ENCODE measurements at places on chromosomes 6 and 20. TPM values are rescaled to one million over a fixed set of nuclear protein-coding genes. Genes with fewer than 3 reads are reported as not detected.

Gene SLC35D3
- not detected for polyA plus RNA-seq

Gene IL20RA
- polyA plus RNA-seq: 2.2 TPM

Gene HLA-G
- 0.24 TPM for polyA plus RNA-seq

Gene WFDC10B
- polyA plus RNA-seq: not detected

Gene BMP2
- polyA plus RNA-seq: 1.1 TPM

GRCh38 chr20:1863296-1863695, 31.9 kb upstream of the SIRPA start:
- no peak for DNase-seq

GRCh38 chr6:129312880-129313279, 397.1 kb downstream of the ARHGAP18 start:
- peak; percentile 34 for DNase-seq

DNA sequence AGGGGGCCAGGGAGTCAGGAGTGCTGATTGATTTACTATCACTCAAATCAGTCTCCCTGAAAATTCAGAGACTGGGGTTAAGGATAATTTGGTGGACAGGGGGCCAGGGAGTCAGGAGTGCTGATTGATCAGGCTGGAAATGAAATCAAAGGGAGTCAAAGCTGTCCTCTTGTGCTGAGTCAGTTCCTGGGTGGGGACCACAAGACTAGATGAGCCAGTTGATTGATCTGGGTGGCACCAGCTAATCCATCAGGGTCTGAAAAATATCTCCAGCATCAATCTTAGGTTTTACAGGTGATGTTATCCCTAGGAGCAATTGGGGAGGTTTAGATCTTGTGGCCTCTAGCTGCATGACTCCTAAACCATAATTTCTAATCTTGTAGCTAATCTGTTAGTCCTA, 6.1 kb upstream of the AFG1L start:
- DNase-seq: no peak

All from heart left ventricle (tissue), 16 donors.